ENCODE measurements at places on chromosomes 7 and 10. TPM values are rescaled to one million over a fixed set of nuclear protein-coding genes. Genes with fewer than 3 reads are reported as not detected.

Gene PROSER2
- 1.0 TPM for total RNA-seq

Gene TMEM139
- total RNA-seq = 1.0 TPM

Gene MOGAT3
- total RNA-seq = not detected

Gene UNC5B
- 6.3 TPM for total RNA-seq

Gene COL28A1
- total RNA-seq = 2.1 TPM

Gene RET
- 1.6 TPM for total RNA-seq
